Cardiac septum (tissue), 1 donor: ENCODE measurements at places on chromosomes 5 and 9.

DNA sequence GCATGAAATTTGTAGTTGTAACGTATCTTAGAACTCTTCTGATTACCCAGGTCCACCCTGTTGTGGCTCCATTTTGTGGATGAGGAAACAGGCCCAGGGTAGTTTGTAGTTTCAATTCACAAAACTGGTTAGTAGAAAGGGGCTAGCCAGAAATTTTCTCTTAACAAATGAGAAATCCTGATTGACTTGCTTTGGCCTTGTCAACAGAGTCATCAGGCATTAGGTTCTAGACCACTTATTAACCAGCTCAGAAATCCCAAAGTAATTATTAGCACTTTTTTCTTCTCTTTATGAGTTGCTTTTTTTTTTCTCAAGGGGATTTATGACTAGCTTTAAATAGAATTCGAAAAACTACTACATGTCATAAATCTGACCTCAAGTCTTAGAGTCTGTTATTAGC, 160.2 kb downstream of the SH3GL2 start:
- no peak for DNase-seq

DNA sequence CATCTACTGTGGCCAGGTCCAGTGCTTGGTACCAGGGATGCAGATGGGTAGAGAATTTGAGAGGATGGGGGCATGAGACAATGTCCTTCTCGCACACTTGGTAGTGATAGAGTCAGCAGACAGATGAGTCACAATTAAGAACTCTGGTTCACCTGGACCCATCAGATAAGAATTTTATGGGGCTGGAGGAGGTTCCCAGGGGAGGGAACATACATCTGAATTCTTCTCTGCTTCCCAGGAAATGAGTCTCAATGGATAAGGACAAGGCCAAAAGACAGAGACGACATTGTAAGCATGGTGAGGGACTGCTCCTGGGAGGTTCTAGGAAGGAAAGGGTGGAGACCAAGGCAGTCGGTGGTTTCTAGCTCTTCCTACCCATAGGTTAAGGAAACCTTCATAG, 5.3 kb downstream of the SLC4A9 start:
- DNase-seq = peak; percentile 17

- no peak for DNase-seq
Observed at GRCh38 chr9:87372356-87372851, 125.3 kb upstream of the DAPK1 start.

GRCh38 chr9:135520916-135521607, at the start of gene LCN1:
TSS of gene LCN1 (plus strand) at chr9:135521440. CDS start at chr9:135521498, 58 bp downstream.
- DNase-seq = no peak

GRCh38 chr9:127005770-127006314, 91.3 kb downstream of the RALGPS1 start:
- DNase-seq = no peak

DNA sequence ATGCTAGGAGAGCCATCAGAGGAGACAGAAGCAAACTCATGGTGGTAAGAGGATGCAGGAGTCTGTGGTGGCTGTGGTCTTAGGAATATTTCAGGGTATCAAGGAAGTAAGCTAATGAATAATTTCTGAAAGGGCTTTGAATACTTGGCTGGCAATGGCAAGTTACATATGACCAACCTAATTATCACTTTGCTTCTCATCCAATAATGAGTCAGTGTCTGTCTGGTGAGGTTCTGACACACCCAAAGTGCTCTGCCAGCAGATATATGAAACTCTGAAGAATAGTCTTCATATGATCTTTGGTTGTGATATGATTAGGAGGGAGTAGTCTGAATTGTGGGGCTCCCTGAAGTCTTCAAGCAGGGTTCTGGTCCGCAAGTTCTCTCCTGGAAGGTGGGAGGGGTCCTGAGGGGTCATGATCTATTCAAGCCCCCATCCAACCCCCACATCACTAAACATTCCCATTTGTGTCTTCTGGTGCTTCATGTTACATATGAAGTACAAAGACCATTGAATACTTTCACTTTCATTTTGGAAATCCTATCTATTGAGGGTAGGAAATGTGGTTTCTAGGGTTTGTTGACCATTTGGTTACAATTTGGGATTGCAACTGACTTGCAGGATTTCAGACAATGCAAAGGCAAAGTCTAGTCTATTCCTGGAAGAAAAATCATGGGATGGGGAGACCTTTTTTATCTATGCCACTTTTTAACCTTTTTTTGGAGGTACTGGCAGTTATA, 199.9 kb upstream of the CDKN2B start:
- no peak for DNase-seq

GRCh38 chr5:172113036-172113435, 75.0 kb downstream of the STK10 start:
- no peak for DNase-seq

GRCh38 chr5:170587808-170588207, 84.0 kb downstream of the KCNIP1 start:
- no peak for DNase-seq

GRCh38 chr5:37771731-37772130, 68.1 kb downstream of the GDNF start:
- no peak for DNase-seq

- no peak for DNase-seq
Observed at GRCh38 chr5:178287091-178287790, 54.6 kb upstream of the PHYKPL start.

GRCh38 chr5:139705191-139705590, 57.0 kb downstream of the CXXC5 start:
- DNase-seq = no peak

GRCh38 chr5:124872615-124873014, 126.2 kb upstream of the ZNF608 start:
- no peak for DNase-seq

DNA sequence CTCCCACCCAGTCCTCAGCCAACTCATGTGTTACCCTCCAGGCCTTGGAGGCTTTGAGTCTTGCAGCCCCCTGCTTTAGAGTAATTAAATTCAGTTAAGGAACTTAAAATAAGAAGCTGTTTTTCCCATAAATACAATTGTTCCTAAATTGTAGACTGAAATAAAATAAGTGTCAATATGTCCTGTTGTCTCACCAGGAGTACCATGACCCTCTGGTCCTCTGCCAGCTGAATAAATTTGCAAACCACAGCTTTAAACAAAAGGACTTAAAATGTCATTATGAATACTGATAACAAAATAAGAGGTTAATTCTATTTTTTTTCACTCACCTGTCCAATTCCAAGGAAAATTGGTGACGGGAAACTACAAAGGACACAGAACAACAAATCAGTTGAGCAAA, 15.6 kb downstream of the SLC35D2 start:
- no peak for DNase-seq

DNA sequence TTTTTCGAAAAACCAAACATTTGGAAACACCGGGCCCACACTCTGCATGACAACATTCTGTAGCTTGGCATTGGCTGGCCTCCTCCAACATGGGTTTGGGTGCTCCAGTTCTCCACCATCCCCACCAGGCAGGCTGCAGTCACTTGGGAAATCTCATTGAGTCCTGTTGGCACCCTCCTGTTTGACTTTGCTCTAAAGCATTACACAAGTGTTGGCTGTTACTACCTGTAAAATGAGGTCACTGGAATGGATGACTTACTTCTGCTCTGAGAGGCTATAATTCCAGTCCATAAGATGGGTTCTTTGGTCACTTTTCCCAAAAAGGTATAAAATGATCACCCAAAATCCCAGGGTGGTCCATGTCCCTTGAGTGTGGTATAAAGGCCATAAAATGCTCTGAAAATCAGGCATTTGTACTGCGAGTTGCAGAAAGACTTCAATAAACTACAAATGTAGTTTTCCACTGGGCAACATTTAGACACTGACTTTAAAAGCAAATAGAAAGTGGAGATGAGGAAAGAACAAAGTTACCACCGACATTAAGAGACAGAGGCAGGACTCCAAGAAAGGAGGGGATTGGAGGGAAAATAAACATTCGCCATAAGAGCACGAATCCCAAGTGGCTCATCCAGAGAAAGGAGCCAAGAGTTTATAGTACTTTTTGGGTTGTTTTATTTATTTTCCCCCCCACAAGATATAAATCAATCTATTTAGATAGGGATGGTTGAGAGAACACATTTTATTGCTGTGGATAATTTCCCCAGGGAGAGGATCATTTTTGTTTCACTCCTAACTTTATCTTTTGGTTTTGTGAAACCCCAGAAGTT, 295.1 kb downstream of the TLE1 start:
- no peak for DNase-seq

DNA sequence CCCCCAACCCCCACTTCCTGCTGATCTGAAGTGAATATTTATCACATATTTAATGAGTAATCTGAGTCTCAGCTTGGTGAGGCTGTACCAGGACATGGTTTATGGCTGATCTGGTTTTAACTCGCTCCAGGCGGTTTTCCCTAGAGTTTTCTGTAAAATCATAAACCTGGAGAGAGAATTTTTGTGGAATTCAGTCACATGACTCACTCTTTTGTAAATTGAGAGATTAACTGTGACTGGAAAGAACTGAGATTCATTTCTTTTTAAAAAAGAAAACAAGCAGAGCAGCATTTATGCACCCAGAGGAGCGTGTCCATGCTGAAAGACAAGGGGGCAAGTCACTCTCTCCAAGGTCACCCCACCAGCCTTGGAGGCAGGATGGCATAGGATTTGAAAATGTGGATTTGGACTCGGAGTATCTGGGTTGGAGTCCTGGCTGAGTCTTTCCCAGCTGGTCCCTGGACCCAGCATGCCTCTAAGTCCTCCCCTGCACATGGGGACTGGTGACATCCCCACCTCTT, 81.8 kb downstream of the ZNF618 start:
- peak; percentile 6 for DNase-seq

GRCh38 chr9:124035001-124035650, 23.6 kb downstream of the LHX2 start:
- DNase-seq = no peak

DNA sequence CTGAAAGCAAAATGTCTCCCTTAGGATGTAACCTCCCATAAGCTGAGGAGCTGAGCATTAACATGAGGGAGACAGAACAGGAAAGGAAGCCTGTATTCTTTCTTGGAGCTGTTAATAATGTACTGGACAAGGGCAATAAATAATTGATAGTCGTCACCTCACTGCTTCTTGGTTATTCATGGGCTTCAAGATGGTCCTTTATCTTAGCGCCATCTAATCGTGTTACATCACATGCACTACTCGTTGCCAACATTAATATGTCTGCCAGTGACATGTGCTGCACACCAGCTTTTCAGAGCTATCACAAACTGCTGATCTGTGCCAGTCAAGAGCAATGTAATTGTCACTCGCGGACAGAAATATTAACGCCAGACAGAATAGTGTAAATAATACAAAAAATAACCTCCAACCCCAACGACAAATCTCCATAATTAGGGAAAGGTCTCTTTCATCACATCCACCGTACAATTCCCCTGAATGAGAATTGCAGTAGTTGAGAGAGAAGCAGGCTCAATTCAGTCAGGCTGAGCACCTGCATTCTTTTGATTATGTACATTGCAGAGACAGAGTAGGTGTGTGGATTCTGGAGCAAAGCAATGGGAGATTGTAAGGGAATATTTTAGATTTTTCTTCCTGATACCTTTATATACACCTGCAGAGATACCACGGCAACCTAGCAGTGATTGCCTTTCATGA, 267.1 kb downstream of the SPATA31D1 start:
- DNase-seq = no peak

- no peak for DNase-seq
Observed at GRCh38 chr9:134375011-134375390, 48.7 kb downstream of the RXRA start.

- DNase-seq = no peak
Observed at GRCh38 chr9:122109035-122109813, 16.1 kb upstream of the TTLL11 start.

DNA sequence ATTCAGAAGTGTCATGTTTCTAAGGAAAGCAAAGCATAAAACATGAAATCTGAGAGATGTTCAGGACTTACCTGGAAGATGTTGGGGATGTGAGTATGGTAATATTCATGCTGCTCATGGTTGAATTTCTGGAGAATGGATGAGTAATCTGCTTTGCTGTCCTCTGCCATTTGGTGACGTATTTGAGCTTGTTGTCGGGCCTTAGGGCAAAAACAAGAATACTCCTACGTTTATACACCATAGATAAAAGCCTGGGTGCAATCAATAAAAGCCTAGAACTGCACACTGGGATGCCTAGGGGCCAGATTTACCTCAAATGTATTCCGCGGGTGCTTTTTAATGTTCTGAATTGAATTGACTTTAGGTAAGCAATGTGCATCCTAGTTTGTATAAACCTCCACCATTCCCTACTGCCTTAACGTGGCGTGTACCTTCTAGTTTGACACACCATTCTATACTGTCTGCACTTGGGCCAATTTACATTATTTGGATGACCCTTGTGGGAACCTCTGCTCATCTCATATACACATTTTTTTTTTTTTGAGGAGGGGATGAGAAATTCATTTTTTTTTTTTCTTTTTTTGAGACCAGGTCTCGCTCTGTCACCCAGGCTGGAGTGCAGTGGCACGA, 94.4 kb downstream of the USP20 start:
- DNase-seq = no peak

DNA sequence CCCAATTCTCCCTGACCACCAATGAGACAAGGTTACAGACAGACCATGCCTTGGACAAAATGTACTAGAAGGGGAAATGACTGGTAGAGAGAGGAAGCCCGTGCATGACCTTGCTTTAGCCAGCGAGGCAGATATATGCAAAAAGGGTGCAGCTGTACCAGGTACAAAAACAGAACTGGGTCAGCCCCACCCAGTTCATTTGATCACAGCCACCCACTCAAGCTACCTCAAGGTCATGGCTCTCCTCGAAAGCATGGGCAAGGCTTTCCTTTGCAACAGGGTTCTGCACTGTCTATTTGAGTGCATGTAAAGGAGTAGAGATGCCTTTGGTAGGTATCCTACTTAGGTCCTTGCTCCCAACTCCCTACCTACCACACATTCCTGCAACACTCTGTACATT, 33.3 kb downstream of the TLE1 start:
- DNase-seq = no peak

DNA sequence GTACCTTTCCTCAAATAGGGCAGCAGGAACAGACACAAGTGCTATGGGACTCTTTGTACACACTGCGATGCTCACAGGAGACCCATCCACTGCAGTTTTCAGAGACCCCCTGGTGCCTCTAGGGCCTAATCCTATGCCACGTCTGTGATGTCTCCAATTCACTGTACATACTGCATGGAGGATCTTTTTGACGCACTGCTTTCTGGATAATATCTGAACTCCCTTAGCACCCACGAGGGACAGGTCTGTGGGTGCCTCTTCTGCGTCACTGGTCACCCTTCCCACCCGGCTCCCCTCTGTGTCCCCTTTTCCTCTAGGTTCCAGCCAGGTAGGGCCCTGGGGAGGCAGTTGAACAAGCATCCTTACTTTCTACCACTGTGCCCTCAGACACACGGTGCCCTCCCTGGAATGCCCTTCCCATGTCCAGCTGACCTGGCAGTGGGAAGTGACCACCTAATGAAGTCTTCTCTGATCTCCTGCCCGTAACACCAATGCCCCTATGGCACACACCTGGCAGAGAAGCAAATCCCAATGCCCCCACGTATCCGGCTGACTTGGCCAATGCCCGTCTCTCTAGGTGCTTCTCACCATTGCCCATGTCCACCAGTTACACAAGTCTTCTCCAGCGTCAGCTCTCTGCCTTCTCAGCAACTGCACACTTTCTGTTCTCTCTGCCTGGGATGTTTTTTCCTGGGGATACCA, 41.5 kb downstream of the FOXI1 start:
- no peak for DNase-seq

GRCh38 chr9:121765021-121765950, 113.9 kb downstream of the DAB2IP start:
- DNase-seq = no peak

- peak; percentile 26 for DNase-seq
Observed at GRCh38 chr9:36833954-36834353, 200.1 kb downstream of the PAX5 start.

GRCh38 chr5:3517348-3517747, 78.3 kb upstream of the IRX1 start:
- DNase-seq = no peak
